ENCODE measurements at places on chromosomes 12 and 14. TPM values are rescaled to one million over a fixed set of nuclear protein-coding genes. Genes with fewer than 3 reads are reported as not detected.

DNA sequence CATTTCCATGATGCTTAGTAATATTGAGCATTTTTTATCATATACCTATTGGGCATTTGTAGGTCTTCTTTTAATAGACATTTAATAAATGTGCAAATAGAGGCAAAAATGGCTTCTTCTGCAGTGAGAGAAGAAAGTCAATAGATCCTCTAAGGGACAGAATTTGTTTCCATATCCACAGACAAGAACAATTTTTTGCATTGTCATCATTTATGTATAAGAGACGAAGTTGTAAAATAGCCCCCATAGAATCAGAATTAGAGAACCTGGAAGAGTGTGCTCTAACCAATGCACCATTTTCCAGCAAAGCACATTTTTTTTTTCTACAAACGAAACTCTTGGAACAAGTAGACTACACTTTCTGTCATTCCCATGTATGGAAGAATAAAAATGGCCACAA is 365.1 kb upstream of the PDE3A start:
- DNase-seq, result no peak

GRCh38 chr12:52213564-52214420 is 19.3 kb upstream of the KRT7 start:
- DNase-seq, result peak; percentile 85

DNA sequence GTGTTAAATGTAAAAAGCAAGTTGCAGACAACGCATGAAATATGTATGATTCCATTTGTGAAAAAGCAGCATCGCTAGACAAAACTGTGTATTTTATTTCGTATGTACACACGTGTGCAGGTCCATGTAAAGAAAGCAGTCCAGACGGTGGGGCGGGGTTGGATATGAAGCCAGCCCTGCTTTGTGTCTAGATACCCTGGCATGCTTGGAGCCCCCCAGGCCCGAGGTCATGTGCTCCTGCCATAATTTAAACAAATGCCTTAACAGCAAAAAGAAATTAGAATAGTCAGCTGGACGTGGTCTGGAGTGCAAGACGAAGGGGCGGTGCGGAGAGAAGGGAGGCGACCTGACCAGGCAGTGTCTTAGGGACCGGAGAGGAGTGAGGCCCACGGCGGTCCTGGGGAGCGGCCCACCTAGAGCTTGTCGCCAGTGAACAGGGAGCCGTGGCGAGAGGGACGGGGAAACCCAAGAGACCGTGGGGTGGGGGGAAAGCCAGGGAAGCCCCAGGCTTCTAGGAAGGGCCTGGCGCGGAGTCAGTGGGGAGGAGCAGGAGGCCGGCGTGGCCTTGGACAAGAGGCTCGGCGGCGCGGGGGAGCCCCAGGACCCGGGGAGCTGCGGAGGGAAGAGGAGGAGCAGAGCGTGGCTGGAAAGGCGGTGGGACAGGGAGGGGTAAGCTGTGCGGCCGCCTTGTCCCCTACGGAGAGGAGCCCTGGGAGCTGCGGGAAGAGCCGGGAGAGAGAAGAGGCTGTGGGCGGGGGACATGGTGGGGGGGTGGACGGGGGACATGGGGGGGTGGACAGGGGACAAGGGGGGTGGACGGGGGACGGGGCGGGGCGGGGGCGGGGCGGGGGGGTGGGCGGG is 118.5 kb upstream of the C14orf180 start:
- no peak for DNase-seq

- DNase-seq, result no peak
These were observed 67.1 kb upstream of the SINHCAF start for GRCh38 chr12:31393004-31393550.

GRCh38 chr12:71972441-71973074 is 33.9 kb downstream of the TPH2 start:
- no peak for DNase-seq

Gene FAM161B
- total RNA-seq, result 3.8 TPM

- no peak for DNase-seq
These were observed 60.7 kb upstream of the DCD start for GRCh38 chr12:54708826-54709225.

- DNase-seq, result no peak
These were observed 708.6 kb upstream of the TMEM132C start for GRCh38 chr12:127558361-127558760.

DNA sequence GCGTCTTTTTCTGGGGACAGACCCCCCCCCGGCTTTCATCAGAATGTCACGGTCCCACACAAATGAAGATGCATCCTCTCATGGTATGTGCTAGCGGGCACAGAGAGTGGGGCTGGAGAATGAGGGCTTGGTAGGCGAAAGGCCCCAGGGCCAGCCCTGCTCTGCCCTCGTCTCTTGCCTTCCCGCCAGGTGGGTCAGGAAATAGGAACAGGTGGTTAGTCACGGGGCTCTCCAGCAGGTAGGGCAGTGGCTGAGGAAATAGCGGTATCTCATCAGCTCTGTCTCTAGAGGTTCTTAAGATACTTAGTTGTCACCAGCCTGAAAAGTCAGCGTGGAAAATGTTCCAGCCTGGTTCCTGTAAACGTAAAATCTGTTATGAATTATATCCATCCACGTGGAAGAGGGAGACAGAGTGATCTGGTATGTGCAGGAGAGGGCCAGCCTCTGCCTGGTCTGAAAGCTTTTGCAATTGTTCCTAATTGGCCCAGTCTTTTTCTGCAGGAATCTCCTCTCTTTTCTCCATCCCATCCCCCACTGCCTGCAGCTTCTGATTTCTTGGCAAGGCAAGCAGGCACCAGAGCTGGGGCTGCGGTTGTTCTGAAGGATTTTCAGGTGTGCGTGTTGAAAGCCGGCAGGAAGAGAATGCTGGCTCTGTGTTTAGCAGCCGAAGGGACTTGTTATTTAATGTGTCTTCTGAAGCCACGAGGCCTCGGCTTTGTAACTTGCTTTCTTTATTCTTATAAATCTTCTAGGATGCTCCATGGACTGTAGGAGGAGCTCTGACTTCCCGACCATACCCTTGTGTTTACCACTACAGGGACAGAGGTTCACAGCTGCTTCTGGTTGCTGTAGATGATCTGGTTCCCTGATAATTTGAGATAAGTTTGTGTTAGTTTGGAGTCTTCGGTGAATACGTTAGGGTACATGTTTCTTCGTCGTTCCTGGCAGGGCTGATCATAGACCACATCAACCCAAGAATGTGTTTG is 131.1 kb downstream of the CACNA1C start:
- DNase-seq, result no peak

DNA sequence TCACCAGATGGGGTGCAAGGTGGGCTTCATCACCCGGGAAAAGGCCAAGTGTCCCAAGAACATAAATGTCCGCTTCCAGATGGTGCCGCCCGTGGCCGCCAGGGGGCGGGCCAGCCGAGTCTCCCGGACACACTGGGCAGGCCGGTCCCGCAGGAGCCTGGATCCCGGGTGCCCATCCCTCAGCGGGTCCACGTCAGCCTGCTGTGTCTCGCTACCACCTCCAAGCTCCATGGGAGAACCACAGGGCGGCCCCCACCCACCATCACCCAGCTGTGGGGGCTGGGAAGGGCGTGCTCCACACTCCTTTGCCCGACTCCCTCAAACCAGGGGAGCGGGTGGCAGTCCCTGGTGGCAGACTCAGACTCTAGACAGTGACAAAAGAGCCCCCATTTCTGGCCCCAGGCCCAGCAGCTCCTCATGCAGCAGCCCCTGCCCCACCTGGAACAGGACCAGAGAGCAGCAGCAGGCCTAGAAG is 22.0 kb upstream of the NUDT14 start:
- peak; percentile 90 for DNase-seq

Gene OR6C76
- total RNA-seq, result not detected

DNA sequence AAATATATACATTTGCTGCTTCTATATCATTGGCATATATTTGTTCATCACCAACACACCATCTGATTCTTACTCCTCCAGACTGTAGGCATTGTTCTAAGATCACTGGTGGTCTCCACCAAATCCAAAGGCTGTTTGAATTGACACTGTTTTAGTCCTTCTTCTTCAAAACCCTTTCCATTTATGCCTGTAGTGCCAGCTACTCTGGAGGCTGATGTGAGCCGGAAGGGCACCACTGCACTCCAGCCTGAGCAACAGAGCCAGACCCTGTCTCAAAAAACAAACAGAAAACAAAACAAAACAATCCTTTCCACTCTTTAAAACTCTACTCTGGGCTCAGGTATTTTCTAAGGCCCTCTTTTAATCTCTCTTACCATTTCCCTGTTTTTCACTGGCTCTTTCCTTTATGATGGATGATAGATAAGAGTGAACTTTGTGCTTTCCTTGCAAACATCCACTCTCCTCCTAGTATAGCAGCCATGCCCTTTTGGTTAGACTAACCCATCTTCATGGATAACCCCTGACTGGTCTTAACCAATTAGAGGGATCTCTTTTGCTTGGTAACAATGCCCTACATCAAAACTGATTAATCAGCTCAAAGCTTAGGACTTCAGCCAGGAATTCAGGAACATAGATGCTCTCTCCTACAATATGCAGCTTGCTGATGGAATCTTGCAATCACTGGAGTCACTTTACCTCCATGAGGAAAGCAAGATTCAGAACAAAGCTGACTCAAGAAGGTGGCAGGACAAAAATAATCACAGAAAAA is 24.9 kb downstream of the SPTSSA start:
- no peak for DNase-seq

DNA sequence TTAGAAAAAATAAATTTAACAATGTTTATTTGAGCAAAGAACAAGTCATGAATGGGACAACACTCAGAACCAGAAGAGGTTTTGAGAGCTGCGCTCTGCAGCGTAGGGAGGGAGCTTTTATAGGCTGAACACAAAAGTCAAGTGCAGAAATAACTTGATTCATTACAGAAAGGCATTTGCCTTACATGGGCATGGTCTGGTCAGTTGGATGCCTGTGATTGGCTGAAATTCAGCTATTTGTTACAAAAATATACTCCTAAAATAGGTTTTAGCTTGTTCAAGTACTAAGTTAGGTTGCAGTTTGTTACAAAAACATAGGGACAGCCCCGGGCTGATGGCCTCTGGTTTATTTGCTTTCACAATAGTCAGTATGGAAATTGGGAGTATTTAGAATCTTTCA is 118.0 kb downstream of the NUAK1 start:
- no peak for DNase-seq

Gene LTBP2
- total RNA-seq, result 16.0 TPM

DNA sequence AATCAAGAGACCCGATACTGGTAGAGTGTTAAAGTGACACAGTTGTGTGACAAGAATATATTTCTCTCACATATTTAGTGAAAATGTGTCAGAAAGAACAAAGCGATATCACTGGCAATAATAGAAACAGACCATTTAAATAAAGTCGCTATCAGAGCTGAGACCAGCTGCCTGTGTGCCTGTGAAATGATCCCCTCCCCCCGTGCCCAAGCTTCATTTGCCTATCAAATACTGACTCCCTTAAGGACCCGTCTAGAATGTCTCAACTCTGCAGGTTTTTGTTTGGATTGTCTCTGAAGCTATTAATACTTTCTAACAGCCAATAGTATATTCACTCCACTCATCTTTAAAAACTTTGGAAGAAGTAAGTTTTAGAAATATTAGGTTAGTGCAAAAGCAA is 98.9 kb downstream of the EGLN3 start:
- DNase-seq, result no peak

DNA sequence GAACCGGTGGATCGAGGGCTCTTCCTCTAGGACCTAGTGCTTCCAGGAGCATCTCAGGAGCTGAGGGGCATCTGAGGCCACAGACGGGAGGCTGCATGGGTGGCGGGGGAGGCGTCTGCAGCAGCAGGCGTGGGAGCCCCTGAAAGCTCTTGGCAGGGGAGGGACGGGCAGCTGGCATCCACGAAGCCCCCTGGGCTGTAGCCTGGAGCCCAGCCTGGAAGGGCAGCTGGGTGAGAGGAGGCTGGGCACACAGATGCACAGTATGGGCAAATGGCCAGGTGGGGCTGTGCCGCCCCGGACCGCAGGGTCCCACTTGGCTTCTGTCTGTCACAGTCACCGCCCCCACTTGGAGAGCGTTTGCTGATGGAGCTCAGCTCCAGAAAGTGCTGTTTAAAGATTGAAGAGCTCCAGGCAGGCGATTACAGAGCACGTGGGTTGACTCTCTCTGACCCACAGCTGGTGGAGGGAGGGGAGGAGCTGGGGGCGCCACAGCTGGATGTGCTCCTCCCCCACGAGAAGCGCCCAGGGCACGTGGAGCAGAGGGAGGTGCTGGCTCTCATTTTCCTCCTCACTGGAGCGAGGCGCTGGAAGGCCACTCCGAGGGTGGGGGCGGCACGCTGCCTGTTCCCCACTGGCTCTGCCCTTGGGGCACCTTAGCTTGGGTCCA is 155.0 kb upstream of the C14orf180 start:
- no peak for DNase-seq

DNA sequence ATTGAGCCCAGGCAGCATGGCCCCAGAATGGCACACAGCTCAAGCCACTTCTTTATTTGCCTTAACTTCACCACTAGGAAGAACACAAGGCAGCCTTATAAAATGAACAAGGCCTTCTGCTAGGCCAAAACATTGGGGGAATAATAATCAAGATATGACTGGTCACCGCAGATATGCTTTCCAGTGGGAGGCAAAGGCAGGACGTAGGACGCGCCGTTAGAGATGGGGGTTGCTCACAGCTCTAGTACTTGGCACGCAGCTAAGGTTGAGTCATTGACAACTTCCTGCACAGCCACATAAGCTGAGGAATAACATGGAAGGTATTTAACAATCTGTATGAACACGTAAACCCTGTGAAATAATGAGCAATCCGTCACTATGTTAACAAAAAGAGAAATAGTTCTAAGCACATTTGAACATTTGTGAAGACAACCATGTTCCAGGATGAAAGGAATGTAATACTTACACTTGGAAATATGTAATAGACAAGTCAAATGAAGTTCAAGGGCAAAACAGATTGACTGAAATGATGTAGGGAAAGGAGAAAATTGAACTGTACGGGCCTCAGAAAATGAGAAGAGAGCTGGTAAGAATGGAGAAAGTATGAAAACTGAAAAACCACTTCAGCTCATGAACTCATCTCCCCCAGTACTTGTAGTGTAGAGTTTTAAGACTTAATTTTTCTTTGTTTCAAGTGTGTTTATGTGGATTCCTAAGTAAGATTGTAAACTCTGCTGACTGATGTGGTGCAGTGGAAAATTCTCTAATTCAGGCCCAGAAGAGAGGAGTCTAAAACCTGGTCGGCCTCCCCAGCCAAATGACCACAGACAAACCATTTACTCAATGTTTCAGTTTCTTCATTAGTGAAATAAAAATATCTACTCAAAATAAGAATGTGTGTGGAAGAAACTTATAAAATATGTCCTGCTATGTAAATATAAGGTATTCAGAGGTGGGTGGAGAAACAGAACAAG is 59.3 kb upstream of the CCDC91 start:
- peak; percentile 22 for DNase-seq
